Aorta (tissue), 5 donors: ENCODE measurements at places on chromosomes 1 and 21.

GRCh38 chr1:117577191-117577885, 28.5 kb upstream of the TENT5C start:
- no peak overlapping the region for H3K4me3 ChIP-seq
- no peaks in the 10 kb centered on the region for H3K27me3 ChIP-seq

- no peaks in the 10 kb centered on the region for H3K4me1 ChIP-seq
- H3K36me3 ChIP-seq, result no peaks in the 10 kb centered on the region
- no peaks in the 10 kb centered on the region for H3K27me3 ChIP-seq
- DNase-seq, result no peak
These were observed 54.0 kb upstream of the RASAL2 start for GRCh38 chr1:178039891-178040290.

GRCh38 chr1:184889166-184889565, 85.1 kb downstream of the NIBAN1 start:
- DNase-seq, result no peak
- H3K36me3 ChIP-seq, result no peaks in the 10 kb centered on the region
- peaks cover 19% of the 10 kb centered on the region for H3K4me1 ChIP-seq
- no peak overlapping the region for H3K4me3 ChIP-seq
- H3K27me3 ChIP-seq, result no peaks in the 10 kb centered on the region

- H3K36me3 ChIP-seq, result no peaks in the 10 kb centered on the region
- no peak overlapping the region for H3K27ac ChIP-seq
- H3K4me1 ChIP-seq, result no peaks in the 10 kb centered on the region
- H3K4me3 ChIP-seq, result no peak overlapping the region
These were observed 62.2 kb upstream of the WDR26 start for GRCh38 chr1:224496826-224497225.

- H3K27me3 ChIP-seq, result no peaks in the 10 kb centered on the region
- no peak for DNase-seq
- no peak overlapping the region for H3K27ac ChIP-seq
These were observed 66.6 kb downstream of the SPAG17 start for GRCh38 chr1:118118469-118118868.

DNA sequence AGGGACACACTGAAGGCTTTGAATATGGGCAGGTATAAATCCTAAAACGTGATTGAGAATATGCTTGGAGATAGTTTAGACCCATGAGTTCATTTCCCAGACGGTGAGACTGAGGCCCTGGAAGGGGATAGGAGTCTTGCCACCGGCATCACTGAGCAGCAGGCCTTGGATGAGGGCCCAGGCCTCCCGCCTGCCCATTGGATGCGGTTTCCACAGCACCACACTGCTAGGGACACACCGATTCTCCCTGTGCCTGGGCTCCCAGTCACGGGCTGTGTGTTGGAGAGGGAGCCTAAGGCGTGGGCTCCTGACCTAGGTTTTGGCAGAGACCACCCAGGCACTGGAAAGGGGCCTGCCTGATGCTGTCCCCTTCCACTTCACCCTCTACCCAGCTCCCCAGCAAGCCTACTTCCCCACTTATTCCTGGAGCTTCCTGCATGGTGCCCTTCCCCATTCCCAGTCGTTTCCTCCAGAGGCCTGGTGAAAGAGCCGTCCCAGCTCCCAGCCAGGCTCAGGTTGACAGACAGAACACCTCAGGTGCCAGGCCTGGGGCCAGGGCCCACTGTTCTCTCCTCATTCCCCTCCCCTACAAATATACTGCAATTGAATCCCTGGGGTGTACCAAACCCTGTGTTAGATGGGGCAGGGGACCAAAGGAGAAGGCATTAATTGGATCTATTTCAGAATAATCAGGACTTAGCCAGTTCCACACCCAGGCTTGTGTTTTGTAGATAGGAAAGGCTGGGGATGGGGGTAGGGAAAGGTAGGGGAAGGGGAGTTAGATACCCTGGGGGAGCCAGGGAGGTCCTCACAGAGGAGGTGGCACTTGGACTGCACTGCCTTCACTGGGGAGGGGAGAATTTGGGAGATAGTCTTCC, 3.4 kb downstream of the FOXO6 start:
- H3K36me3 ChIP-seq, result no peaks in the 10 kb centered on the region
- H3K27me3 ChIP-seq, result no peaks in the 10 kb centered on the region
- no peak overlapping the region for H3K27ac ChIP-seq
- DNase-seq, result no peak

- H3K27ac ChIP-seq, result no peak overlapping the region
- no peaks in the 10 kb centered on the region for H3K4me1 ChIP-seq
- DNase-seq, result no peak
- no peaks in the 10 kb centered on the region for H3K36me3 ChIP-seq
These were observed 5.7 kb upstream of the TPRG1L start for GRCh38 chr1:3618881-3619671.
